ENCODE measurements at places on chromosomes 13 and 19. TPM values are rescaled to one million over a fixed set of nuclear protein-coding genes. Genes with fewer than 3 reads are reported as not detected.

- H3K36me3 ChIP-seq, result no peaks in the 10 kb centered on the region
- H3K27me3 ChIP-seq, result no peaks in the 10 kb centered on the region
- peaks cover 56% of the 10 kb centered on the region for H3K4me1 ChIP-seq
- DNase-seq, result no peak
- H3K4me3 ChIP-seq, result peak overlapping the region; percentile 46
Measured at GRCh38 chr13:67148161-67148571, 82.0 kb downstream of the PCDH9 start.

- H3K27ac ChIP-seq, result peak overlapping the region; percentile 20
- no peak for DNase-seq
- no peak overlapping the region for H3K4me3 ChIP-seq
- H3K4me1 ChIP-seq, result peaks cover 91% of the 10 kb centered on the region
- no peaks in the 10 kb centered on the region for H3K36me3 ChIP-seq
Measured at GRCh38 chr13:40569024-40569350, 97.5 kb downstream of the FOXO1 start.

DNA sequence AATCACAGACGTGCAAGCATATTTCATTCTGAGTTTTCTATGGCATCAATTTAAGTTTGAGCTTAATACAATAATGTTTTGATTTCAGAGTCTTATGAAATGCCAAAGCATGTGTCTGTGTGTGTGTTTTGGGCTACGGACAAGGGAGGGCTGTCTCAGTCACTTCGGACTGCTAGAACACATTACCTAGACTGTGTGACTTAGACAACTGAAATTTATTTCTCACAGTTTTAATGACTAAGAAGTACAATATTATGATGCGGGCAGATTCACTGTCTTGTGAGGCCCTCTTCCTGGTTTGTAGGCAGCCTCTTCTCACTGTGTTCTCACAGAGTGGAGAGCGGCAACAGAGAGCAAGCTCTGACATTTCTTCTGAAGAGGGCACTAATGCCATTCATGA is 1202.0 kb downstream of the EFNB2 start:
- peaks cover 5% of the 10 kb centered on the region for H3K4me1 ChIP-seq
- H3K27me3 ChIP-seq, result no peaks in the 10 kb centered on the region
- H3K27ac ChIP-seq, result no peak overlapping the region
- no peaks in the 10 kb centered on the region for H3K36me3 ChIP-seq
- DNase-seq, result no peak
- no peak overlapping the region for H3K4me3 ChIP-seq

GRCh38 chr19:51490676-51491075 is 10.9 kb downstream of the SIGLEC12 start:
- H3K36me3 ChIP-seq, result no peaks in the 10 kb centered on the region
- no peaks in the 10 kb centered on the region for H3K4me1 ChIP-seq
- H3K27me3 ChIP-seq, result peaks cover 75% of the 10 kb centered on the region
- H3K27ac ChIP-seq, result no peak overlapping the region

GRCh38 chr19:18414504-18415177 is 4.6 kb upstream of the SSBP4 start:
- H3K36me3 ChIP-seq, result no peaks in the 10 kb centered on the region
- H3K27me3 ChIP-seq, result peaks cover 46% of the 10 kb centered on the region
- H3K4me1 ChIP-seq, result peaks cover 52% of the 10 kb centered on the region
- peak overlapping the region; percentile 86 for H3K4me3 ChIP-seq
- DNase-seq, result peak; percentile 31

- no peak overlapping the region for H3K4me3 ChIP-seq
- DNase-seq, result no peak
- no peaks in the 10 kb centered on the region for H3K36me3 ChIP-seq
Measured at GRCh38 chr13:90535421-90535820, 812.1 kb upstream of the MIR17HG start.

GRCh38 chr13:107067381-107067780 is 499.4 kb upstream of the ARGLU1 start:
- no peak for DNase-seq
- no peaks in the 10 kb centered on the region for H3K4me1 ChIP-seq
- no peaks in the 10 kb centered on the region for H3K27me3 ChIP-seq
- no peak overlapping the region for H3K27ac ChIP-seq
- H3K36me3 ChIP-seq, result no peaks in the 10 kb centered on the region
- no peak overlapping the region for H3K4me3 ChIP-seq

- peaks cover 44% of the 10 kb centered on the region for H3K36me3 ChIP-seq
- peaks cover 57% of the 10 kb centered on the region for H3K4me1 ChIP-seq
- H3K27me3 ChIP-seq, result no peaks in the 10 kb centered on the region
Measured at GRCh38 chr19:45790942-45791341, 1.7 kb downstream of the DMWD start.

DNA sequence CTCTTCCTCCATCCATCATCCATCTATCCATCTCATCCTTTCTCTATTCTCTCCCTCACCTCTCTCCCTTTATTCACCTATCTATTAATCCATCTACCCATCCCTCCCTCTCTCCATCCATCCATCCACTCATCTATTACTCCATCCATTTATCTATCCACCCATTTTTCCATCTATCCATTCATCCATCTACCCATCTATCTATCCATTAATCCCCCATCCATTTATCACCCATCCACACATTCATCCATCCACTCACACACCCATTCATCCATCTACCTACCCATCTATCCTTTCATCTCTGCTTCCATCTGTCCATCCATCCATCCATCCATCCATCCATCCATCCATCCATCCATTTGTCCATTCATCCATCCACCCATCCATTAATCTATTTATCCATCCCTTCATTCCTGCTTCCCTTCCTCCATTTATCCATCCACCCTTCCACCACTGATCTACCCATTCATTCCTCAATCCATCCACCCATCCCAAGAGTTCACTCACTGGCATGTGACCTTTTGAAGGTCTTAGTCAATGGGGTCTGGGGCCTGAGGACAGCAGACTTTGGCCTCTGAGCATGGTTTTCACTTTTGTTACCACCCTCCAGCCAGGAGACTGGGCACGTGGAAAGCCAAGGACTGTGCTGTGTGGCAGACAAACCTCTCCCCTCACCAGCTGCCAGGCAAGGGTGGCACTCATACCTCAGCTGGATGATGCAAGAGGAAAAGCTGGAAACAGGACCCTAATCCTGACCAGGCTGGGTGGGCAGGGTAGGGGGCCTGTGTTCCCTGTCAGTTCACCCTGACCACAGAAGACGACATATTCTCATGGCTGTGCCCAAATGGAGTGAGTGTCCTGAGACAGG is 126.7 kb downstream of the URI1 start:
- H3K4me3 ChIP-seq, result no peak overlapping the region
- H3K27ac ChIP-seq, result no peak overlapping the region
- H3K27me3 ChIP-seq, result peaks cover 12% of the 10 kb centered on the region
- H3K36me3 ChIP-seq, result no peaks in the 10 kb centered on the region

GRCh38 chr13:43877766-43878165 is 1.8 kb downstream of the CCDC122 start:
- no peak for DNase-seq
- no peak overlapping the region for H3K4me3 ChIP-seq
- no peaks in the 10 kb centered on the region for H3K27me3 ChIP-seq
- H3K27ac ChIP-seq, result no peak overlapping the region
- H3K4me1 ChIP-seq, result peaks cover 24% of the 10 kb centered on the region

DNA sequence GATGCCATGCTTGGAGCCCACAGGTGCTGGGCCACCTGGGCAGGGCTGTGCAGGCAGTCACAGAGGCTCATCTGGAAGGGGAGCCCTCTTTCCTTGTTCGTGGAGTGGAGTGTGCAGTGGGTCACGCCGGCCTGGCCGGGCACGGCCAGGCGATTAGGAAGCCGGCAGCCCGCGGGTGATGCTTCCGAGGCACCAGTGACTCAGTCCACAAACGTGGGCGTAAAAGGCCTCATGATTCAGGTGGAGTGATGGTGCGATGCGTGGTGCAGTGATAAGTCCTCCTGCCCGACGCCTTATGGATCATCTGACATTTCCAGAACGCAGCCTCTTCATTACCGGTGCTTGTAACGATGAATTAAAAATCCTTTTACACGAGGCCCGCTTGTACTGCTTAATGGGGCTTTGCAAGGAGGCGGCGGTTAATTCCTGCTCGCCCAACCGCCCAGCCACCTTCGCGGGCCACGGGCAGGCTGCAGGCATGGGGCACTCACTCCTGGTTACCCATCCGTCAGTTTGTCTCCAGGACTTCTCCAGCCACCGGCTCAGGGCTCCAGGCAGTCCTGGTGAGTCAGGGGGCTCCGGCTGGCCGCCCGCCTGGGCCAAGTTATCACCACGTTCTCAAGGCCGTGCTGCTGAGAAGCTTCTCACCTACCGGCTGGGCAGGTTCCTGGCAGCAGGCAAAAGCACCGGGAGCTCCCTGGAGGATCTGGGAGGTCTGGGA is 172.4 kb downstream of the KDM4B start:
- no peak for DNase-seq
- no peak overlapping the region for H3K4me3 ChIP-seq
- no peaks in the 10 kb centered on the region for H3K27me3 ChIP-seq
- peaks cover 33% of the 10 kb centered on the region for H3K4me1 ChIP-seq
- peaks cover 88% of the 10 kb centered on the region for H3K36me3 ChIP-seq
- H3K27ac ChIP-seq, result peak overlapping the region; percentile 48

- peaks cover 12% of the 10 kb centered on the region for H3K4me1 ChIP-seq
- peaks cover 2% of the 10 kb centered on the region for H3K27me3 ChIP-seq
- no peak overlapping the region for H3K27ac ChIP-seq
- no peak for DNase-seq
- H3K36me3 ChIP-seq, result no peaks in the 10 kb centered on the region
- H3K4me3 ChIP-seq, result no peak overlapping the region
Measured at GRCh38 chr13:25709088-25709487, 337.3 kb downstream of the ATP8A2 start.

- peak overlapping the region; percentile 99 for H3K27ac ChIP-seq
- H3K4me1 ChIP-seq, result peaks cover 59% of the 10 kb centered on the region
- H3K36me3 ChIP-seq, result peaks cover 3% of the 10 kb centered on the region
- H3K27me3 ChIP-seq, result no peaks in the 10 kb centered on the region
Measured at GRCh38 chr13:27622102-27622820, 569 bp downstream of the POLR1D start.

GRCh38 chr19:16153582-16154336 is 10.3 kb downstream of the HSH2D start:
- no peak for DNase-seq
- no peaks in the 10 kb centered on the region for H3K4me1 ChIP-seq
- no peak overlapping the region for H3K27ac ChIP-seq
- no peaks in the 10 kb centered on the region for H3K36me3 ChIP-seq

- DNase-seq, result no peak
- peak overlapping the region; percentile 97 for H3K27ac ChIP-seq
- peak overlapping the region; percentile 82 for H3K4me3 ChIP-seq
- H3K27me3 ChIP-seq, result no peaks in the 10 kb centered on the region
- H3K36me3 ChIP-seq, result peaks cover 60% of the 10 kb centered on the region
- H3K4me1 ChIP-seq, result peaks cover 28% of the 10 kb centered on the region
Measured at GRCh38 chr19:36916991-36917390, 859 bp downstream of the ZNF568 start.

GRCh38 chr13:45786293-45786920 is 65.1 kb downstream of the SIAH3 start:
- H3K36me3 ChIP-seq, result no peaks in the 10 kb centered on the region
- no peak overlapping the region for H3K4me3 ChIP-seq
- H3K4me1 ChIP-seq, result peaks cover 21% of the 10 kb centered on the region

DNA sequence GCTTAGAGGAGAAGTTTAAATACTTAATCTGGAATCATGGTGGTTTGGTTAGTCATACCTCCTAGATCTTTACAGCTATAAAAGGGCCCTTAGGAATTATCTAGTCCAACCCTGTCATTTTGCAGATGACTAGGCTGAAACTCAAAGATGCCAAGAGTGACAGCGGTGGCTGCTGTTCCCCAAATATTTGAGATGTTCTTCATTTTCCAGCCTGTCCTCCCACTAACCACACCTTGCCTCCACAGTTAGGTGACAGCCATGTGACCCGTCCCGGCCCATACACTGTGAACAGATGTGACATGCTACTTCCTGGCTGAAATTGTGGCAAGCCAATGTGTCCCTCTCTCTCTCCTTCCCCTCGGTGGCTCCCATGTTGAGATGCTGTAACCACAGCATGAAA is 225.5 kb upstream of the IPO5 start:
- H3K4me1 ChIP-seq, result peaks cover 8% of the 10 kb centered on the region
- H3K27ac ChIP-seq, result no peak overlapping the region
- no peak for DNase-seq
- no peaks in the 10 kb centered on the region for H3K36me3 ChIP-seq

DNA sequence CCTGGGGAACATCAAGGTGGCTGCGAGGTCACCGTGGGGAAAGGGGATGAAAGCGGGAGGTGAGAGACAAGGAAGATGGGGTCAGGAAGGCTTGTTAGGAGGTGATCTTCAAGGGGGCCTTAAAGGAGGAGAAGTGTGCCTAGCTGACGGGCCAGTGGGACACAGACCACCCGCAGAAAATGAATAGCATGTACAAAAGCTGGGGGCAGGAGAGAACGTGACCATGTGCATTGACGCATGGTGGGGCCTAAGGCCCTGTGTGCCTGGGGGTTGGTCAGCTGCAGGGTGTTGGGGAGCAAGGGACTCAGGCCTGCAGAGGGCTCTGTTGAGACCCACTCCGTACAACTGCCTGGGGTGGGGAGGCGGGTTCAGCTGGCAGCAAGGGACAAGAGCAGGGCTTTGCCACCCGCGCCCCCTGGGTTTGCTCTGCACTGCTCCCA is 5.9 kb downstream of the RAB8A start:
- H3K27me3 ChIP-seq, result no peaks in the 10 kb centered on the region
- H3K36me3 ChIP-seq, result peaks cover 48% of the 10 kb centered on the region
- DNase-seq, result no peak

- no peaks in the 10 kb centered on the region for H3K36me3 ChIP-seq
- H3K27me3 ChIP-seq, result no peaks in the 10 kb centered on the region
- no peak overlapping the region for H3K27ac ChIP-seq
Measured at GRCh38 chr13:105282406-105283285, 1252.8 kb downstream of the EFNB2 start.

GRCh38 chr13:77124423-77124822 is 97.5 kb upstream of the FBXL3 start:
- H3K27me3 ChIP-seq, result no peaks in the 10 kb centered on the region
- no peak for DNase-seq
- peaks cover 11% of the 10 kb centered on the region for H3K4me1 ChIP-seq
- no peak overlapping the region for H3K4me3 ChIP-seq
- H3K36me3 ChIP-seq, result peaks cover 62% of the 10 kb centered on the region

DNA sequence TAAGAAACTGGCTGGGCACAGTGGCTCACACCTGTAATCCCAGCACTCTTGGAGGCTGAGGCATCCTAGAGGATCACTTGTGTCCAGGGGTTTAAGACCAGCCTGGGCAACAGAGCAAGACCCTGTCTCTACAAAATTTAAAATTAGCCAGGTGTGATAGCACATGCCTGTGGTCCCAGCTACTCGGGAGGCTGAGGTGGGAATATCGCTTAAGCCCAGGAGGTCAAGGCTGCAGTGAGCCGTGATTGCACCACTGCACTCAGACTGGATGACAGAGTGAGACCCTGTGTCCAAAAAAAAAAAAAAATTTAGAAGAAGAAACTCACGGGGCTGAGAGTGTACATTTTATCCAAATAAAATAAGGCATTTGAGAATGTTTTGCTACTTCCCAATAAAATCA is 58.9 kb downstream of the ZAR1L start:
- H3K4me3 ChIP-seq, result peak overlapping the region; percentile 64
- H3K27me3 ChIP-seq, result no peaks in the 10 kb centered on the region
- peaks cover 10% of the 10 kb centered on the region for H3K36me3 ChIP-seq
- H3K27ac ChIP-seq, result peak overlapping the region; percentile 93

GRCh38 chr13:40205771-40206240 is 460.6 kb downstream of the FOXO1 start:
- no peaks in the 10 kb centered on the region for H3K36me3 ChIP-seq
- DNase-seq, result no peak
- no peaks in the 10 kb centered on the region for H3K27me3 ChIP-seq
- no peak overlapping the region for H3K4me3 ChIP-seq
- peaks cover 9% of the 10 kb centered on the region for H3K4me1 ChIP-seq

Gene SYNE4
- 0.58 TPM for total RNA-seq

Gene HSPB6
- 899 TPM for total RNA-seq

Gene LIM2
- not detected for total RNA-seq

Gene PLK5
- total RNA-seq, result not detected

Gene MYO9B
- 30.7 TPM for total RNA-seq

Gene CADM4
- 6.9 TPM for total RNA-seq

Gene ZNF223
- total RNA-seq, result 2.9 TPM

Gene GMIP
- 3.0 TPM for total RNA-seq

Gene ZDHHC20
- 14.0 TPM for total RNA-seq

Gene SERP2
- total RNA-seq, result 13.0 TPM

Gene PNMA8C
- total RNA-seq, result not detected

Data from left ventricle myocardium inferior (tissue), 1 donor.